ENCODE measurements at places on chromosomes 16 and 17.

- no peak for DNase-seq
These were observed 70.7 kb downstream of the OMG start for GRCh38 chr17:31226373-31226772.

GRCh38 chr17:45940826-45941225 is 46.5 kb downstream of the MAPT start:
- DNase-seq: no peak

DNA sequence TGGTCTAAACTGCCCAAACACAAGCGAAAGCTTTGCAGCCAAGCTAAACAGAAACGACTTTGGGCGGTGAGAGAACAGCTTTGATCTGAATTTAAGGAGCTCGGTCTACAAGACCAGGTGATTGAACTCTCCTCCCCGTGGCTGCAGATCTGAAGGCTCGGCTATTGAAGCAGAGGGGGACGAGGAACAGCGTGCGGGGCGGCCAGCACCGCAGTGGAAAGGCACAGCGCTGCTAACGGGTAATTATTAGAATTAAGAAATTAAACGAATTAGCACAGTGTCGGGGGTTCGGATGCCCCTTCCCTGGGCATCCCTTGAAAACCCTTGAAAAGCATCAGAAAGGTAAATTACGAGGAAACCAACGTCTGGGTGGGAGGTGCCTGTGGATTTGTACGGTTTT is 431 bp downstream of the TEKT3 start:
- no peak for DNase-seq

- DNase-seq: no peak
These were observed 339.9 kb downstream of the SOX9 start for GRCh38 chr17:72460711-72461110.

DNA sequence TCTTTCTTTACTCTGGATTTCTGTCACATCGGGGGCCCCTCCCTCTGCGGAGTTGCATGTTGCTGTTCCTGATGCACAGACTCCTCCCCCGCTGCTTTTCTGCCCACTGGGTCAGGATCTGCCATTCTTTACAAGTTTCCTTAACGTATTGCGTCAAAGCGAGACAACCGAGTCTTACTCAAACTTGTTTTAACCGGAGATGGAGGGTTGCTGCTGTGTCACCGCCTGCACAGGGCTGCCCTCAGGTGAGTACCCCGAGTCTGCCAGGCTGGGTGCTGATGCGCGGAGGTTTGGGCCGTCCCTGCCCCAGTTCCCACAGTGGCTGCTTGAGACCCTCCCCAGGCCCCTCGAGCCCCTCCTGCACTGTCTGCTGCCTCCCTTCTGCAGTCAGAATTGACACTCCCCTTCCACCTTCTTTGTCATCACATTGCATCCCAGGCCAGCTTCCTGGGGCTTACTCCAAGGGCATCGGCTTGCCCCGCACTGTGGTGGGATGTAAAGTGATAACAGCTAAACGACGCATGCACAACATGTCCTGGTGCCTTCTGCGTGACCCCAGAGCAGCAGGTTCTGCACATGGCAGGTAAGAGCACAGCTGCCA is 19.3 kb downstream of the CARHSP1 start:
- DNase-seq: no peak

- DNase-seq: no peak
These were observed 5.1 kb upstream of the CLUH start for GRCh38 chr17:2716649-2717048.

GRCh38 chr16:17414421-17414820 is 56.3 kb downstream of the XYLT1 start:
- DNase-seq: no peak

DNA sequence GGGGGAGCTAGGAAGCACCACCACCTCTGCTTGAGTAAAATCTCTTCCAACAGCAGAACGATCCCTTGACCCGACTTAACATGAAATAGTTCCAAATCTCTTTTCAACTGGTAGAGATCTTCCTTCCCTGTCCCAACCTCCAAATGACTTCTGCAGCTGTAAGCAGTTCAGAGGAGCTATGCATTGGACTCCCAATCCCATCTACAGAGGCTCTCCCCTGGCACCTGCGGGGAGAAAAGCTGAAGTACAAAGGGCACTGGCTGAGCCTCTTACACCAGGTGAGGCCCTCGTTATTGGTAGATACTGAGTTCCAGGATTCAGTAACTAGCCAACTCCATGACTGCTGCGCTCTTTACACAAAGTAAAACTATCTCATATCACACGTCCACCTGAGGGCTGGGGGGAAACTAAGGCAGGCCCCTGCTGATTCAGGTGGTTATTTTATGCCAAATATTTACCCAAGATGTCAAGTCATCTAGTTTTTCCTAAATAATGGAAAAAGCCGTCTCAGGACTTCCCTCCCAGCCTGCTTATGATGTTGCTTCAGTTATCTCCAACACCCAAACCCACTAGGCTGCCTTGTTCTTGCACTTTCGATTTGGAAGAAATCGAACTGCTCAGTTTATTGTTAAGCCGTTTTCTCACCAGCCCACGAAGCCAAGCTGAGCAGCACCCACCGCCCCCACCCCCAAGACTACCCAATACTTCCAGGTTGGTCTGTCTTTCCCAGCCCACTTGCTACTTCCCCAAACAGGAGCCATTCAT is 3.2 kb downstream of the ACTG1 start:
- no peak for DNase-seq

DNA sequence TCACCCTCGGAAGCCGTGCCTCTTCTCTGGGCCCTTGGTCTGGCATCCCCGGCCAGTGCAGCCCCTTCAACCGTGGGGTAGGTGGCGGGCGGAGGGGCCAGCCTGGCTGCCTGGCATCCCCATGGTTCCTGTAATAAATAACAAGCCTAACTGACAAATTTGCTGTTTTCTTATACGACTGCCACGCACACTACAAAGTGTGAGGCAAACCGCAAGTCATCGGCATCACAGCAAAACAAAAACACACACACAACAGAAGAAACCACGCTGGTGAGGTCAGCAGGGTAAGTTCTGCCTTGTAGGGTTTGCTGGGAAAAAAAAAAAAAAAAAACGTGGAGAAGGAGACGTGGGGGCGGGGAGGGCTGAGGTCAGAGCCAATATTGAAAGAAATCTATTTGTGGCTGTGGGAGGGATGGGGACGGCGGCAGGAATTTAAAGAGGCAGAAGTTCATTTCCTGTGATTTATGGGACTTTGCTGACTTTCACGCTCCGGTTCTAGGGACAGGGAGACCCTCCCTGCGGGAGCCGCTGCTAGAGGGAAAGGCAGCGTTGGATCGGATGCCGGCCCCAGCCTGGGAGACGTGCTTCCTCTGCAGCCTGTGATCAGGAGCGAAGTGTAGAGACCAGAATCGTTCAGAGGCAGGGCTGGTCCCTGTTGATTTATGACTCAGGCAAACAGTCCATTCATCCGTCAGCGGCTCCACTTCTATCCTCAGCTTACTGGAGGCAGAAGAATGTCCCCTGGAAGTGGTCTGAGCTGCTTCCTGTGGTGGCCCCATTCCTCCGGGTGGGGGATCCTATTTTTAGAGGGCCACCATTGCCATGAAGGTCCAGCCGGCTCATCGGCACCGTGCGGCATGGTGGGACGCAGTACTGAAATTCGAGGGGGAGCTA is 162.8 kb downstream of the FOXL1 start:
- DNase-seq: peak; percentile 94

DNA sequence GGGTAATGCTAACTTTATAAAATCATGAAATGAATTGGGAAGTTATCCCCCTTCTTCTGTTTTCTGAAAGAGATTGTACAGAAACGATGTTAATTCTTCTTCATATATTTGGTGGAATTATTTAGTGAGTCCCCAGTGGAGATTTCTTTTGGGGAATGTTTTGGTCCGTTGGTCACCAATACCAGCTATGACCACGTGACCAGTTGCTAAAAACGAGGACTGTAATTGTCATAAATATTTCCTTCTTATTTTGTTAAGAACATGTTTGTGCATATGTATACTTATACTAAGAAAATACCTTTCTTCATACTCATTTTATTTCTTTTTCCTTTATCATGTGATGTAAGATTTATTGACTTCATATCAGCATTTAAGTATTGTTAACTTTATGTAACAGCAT is 10.3 kb upstream of the DYNLRB2 start:
- DNase-seq: no peak

DNA sequence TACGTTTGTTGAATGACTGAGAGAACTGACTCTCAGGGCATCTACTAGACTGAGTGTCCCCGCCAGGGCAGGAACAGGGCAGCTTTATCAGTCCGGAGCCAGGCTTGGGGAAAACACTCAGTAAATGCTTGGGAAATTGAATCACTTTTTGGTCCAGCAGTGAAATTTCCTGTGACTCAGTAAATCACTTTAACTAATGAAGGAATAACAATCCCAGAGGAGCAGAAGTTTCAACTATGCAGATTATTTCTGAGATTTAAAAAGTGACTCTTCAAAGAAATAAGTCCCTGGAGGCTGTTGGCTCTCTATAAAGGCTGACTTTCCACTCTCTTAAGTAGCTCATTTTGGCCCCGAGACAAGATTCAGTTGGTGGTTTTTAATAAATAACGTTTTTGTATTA is 101.8 kb downstream of the FOXL1 start:
- peak; percentile 84 for DNase-seq

GRCh38 chr17:37067555-37068111 is 118.9 kb downstream of the AATF start:
- peak; percentile 44 for DNase-seq

GRCh38 chr16:22075043-22075757 is 17.1 kb upstream of the VWA3A start:
- DNase-seq: peak; percentile 6

DNA sequence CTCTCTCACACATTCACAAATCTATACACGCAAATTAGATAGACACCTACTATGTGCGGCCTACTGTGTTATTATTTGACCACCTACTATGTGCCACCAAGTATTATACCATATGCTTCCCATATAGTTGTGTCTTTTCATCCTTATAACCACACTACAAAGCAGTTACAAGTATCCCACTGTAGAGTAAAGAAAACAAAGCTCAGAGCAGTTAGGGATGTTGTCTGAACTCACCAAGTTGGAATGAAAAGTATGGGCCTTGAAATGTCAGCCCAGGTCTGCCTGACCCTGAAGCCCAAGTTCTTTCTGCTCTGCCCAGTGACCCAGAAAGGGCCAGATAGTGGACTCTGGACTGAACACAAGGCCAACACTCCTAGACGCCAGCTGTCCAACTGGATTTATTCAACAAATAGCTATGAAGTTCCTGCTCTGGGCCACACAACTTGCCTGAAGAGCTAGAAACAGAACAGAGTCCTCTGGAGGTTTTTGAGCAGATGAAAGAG is 8.5 kb downstream of the KRT37 start:
- DNase-seq: peak; percentile 16

DNA sequence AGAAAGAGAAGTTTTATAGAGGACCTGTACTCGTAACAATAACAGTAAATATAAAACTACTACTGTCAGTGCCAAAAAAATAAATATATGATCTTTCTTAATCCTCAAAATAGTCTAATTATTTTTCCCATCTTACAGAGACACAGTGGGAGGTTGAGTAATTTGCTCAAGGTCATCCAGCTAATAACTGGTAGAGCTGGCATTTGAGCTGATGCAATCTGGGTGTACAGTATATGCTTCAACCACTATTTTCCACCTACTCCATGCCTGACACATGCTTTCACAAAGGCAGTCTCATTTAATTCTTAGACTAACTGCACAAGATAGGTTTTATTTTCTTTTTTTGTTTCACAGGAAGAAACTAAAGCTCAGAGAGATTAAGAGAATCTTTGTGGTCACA is 33.6 kb downstream of the PIGL start:
- peak; percentile 64 for DNase-seq

GRCh38 chr17:43984521-43984920 is 19.9 kb upstream of the NAGS start:
- no peak for DNase-seq

- no peak for DNase-seq
These were observed 24.9 kb downstream of the KIAA0513 start for GRCh38 chr16:85052536-85052935.

DNA sequence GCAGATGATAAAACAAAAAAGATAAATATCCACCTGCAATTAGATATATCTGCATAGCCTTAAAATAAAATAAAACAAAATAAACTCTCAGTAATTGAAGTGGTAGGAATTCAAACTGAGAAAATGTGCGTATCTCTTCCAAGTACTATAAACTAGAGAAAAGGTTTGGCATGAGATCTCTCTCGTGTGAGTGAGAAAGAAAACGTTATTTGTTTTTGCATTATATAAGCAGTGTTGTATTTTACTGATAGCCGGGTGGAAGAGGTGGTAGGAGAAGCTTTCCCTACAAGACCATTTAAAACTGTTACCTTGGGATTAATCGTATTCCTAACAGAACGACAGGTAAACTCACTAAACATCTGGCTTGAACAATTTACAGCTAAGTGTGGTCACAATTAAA is 15.6 kb downstream of the CDH8 start:
- DNase-seq: no peak

DNA sequence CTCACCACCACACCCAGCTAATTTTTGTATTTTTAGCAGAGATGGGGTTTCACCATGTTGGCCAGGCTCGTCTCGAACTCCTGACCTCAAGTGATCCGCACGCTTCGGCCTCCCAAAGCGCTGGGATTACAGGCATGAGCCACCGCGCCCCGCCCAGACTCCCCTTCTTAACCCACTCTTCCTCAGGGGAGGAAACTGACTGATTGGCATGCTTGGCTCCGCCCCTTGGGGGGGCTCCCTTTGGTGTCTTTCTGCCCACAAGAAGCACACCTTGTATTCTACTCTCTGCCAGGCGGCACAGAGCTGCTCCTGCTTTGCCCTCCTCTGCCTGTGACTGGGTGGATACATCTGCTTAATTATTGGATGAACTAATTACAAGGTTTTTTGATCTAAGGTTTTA is 4.7 kb upstream of the ASGR2 start:
- no peak for DNase-seq

DNA sequence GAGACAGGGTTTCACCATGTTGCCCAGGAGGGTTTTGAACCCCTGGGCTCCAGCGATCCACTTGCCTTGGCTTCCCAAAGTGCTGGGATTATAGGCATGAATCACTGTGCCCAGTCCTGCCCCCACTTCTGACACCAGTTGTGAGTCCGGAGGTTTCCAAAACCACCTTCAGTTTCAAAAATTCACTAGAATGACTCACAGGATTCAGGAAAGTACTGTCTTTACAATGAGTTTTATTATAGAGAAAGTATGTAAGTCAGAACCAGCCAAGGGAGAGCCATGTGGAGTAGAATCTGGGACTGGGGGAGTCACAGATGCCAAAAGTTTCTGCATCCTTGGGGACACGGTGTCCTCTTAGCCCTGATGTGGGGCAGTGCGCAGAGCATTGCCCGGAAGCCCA is 55.1 kb downstream of the PLD6 start:
- peak; percentile 84 for DNase-seq

DNA sequence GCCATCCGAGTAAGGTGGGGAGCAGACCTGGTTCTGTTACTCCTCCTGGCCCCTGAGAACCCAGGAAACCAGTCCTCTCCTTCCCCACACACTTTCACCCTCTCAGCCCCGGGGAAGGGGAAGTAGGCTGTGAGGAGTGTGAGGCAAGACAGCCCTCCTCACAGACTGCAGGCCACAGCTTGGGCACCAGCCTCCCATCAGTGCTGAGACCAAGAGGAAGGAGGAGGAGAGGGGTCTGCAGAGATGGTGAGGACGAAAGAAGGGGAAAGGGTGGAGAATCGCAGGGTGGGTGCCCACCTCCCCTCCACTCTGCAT is 7.0 kb downstream of the G6PC3 start:
- DNase-seq: no peak
